NCI-H510A (cell line): ENCODE measurements at places on chromosomes 1 and 21.
A peak's percentile ranks its signal among the peaks of the same experiment; 100 is the strongest.

DNA sequence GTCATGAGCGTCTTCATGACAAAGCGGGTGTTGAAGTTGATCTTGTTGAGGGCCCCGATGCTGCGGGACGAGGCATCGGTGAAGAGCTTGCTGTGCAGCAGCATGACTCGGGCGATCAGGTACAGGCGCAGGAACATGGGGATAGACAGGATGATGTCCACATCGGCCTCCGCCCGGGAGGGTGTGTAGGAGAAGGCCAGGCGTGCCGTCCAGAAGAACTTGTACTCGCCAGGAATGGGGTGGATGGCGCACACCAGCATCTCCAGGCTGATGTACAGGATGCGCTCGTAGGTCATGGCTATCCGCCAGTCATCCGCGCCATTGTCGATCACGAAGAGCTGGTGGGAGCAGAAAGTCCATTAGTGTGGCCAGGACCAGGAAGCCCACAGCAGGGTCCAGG, 98.0 kb downstream of the KCNN3 start:
- no peak for DNase-seq

DNA sequence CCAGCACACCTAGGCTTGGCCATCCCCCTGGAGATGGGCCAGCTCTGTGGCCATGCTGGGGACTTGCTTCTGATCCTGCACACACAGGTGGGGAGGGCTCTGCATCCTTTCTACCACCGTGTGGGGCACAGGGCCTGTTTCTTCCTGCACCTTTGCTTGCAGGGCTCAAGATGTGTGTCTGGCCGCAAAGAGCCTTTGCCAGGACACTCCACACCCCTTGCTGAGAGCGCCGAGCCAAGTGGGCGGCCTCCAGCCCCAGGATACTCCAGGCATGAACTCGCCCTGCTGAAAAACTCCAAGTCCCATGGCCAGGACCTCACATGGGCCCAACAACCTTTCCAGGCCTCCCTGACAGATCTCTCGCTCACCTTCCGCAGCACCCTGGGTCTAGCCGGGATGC, 11.6 kb upstream of the GPR153 start:
- no peak for DNase-seq

- DNase-seq: no peak
Measured at GRCh38 chr1:96713649-96714048, 7.9 kb upstream of the PTBP2 start.

GRCh38 chr1:2480986-2481364, 4.9 kb downstream of the PLCH2 start:
- no peak for DNase-seq

GRCh38 chr1:165254896-165255625, 101.5 kb downstream of the LMX1A start:
- DNase-seq: no peak

GRCh38 chr1:235901461-235901860, 34.8 kb upstream of the LYST start:
- no peak for DNase-seq

- no peak for DNase-seq
Measured at GRCh38 chr1:41582004-41582325, 97.5 kb upstream of the EDN2 start.

DNA sequence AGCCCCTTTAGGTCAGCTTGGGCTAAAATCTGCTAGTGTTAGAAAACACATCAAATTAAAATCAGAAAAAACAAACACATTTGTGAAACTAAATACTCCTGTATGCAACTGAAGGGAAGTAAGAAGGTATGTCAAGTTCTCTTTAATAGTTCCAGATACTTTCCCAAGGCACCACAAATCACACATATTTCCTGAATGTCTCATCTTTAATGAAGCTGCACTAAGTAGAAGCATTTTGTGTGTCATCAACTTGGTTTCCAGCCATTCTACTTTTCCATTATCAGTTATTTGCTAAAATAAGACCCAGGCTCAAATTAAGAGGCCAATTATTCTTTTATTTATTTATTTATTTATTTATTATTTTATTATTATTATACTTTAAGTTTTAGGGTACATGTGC, 34.7 kb downstream of the CRB1 start:
- DNase-seq: no peak

GRCh38 chr1:228166170-228166936, 749 bp downstream of the IBA57 start:
- DNase-seq: peak; percentile 21

- DNase-seq: no peak
Measured at GRCh38 chr21:34807146-34807880, 138.5 kb downstream of the CLIC6 start.

- no peak for DNase-seq
Measured at GRCh38 chr1:56376188-56376984, 203.0 kb downstream of the PLPP3 start.

- no peak for DNase-seq
Measured at GRCh38 chr1:207817778-207818751, 66.2 kb downstream of the CD46 start.

DNA sequence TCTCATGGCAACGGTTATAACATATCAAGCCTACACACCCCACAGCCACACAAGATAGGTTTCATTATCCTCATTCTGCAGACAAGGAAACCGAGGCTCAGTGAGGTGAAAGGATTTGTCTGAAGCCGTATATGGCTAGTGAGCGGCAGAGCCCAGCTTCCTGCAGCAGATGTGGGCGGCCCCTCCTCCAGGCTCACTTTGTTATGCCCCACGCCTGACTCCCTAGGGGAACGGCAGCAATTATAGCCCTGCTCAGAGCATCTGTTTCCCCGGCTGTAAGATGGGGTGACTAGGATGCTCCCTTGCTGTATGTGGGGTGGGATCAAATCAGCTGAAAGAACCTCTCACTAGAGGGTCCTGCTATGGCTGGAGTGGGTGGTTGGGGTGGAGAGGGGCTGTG, 22.1 kb downstream of the GRHL3 start:
- DNase-seq: no peak

- DNase-seq: no peak
Measured at GRCh38 chr1:111249960-111250359, 22.4 kb downstream of the CHI3L2 start.

DNA sequence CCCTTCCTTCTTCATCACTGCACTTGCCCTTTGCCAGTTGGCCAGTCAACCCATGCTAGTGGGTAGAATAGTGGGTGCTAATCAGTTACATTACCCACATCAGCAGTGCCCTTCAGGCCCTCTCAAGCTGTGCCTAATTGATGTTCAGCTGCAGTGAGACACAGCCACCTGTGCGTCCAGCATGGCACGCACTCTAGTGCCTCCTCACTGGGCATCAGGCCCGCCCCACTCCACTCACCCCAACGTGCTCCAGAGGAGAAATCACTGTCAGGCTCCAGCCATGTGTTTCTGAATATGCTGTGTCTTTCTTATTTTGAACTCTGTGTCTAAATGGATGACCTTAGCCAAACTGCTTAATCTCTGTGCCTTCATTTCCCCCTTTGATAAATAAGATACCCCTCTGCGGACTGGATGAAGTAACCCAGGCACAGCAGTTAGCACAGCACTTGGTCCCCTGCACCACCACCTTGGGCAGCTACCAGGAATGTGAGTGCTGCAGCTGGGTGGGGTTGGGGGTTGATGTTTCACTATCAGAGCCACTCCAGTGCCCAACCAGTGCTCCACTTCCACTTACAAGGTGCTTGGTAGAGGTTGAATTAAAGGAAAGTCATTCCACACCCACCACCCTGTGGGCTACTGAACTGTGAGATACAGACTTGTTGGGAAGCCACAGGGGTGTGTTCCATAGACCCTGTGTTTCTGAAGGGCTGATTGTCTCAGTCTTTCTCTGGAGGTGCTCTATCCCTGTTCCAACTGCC, 8.9 kb upstream of the ADORA3 start:
- no peak for DNase-seq

DNA sequence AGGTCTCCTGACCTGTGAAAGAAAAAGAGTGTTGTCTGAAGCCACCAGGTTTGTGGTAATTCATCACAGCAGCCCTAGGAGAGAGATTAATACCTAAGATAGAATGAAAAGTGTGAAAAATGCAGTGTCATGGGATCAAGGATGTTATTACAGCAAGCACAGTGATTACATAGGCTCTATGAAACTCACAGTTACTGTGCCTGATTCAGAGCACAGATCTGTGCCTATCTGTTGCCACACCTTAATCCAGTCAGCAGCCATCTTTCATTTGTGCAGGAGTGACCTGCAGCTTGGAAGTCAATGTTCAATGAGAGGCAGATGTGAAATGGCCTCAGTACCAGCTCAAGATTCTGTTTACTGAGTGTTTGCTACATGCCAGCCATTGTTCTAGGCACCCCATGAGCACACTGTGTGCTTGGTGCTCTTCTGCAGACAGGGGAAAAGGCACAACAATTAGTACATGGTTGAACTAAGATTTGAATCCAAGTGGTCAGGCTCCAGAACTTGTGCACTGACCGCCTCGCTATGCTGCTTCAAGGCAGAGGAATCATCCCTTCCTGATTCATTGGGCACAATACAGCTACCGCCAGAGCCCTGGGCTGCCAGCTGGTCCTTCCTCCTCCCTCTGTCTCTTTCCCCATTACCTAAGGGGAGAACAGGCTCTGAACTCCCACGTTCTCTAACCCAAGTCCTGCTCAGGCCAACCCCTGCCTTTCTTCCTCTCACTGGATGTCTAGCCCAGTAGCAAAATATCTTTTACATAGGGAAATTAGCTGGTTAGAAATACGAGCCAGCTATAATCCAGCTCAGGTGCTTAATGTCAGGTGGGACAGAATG, 56.3 kb upstream of the NEK2 start:
- peak; percentile 38 for DNase-seq

- DNase-seq: peak; percentile 15
Measured at GRCh38 chr1:101236516-101237228, at the start of gene S1PR1. TSS of gene S1PR1 (plus strand) at chr1:101237019. CDS start at chr1:101238985, 1,966 bp downstream.

GRCh38 chr1:107196973-107197562, 56.2 kb downstream of the NTNG1 start:
- DNase-seq: no peak

DNA sequence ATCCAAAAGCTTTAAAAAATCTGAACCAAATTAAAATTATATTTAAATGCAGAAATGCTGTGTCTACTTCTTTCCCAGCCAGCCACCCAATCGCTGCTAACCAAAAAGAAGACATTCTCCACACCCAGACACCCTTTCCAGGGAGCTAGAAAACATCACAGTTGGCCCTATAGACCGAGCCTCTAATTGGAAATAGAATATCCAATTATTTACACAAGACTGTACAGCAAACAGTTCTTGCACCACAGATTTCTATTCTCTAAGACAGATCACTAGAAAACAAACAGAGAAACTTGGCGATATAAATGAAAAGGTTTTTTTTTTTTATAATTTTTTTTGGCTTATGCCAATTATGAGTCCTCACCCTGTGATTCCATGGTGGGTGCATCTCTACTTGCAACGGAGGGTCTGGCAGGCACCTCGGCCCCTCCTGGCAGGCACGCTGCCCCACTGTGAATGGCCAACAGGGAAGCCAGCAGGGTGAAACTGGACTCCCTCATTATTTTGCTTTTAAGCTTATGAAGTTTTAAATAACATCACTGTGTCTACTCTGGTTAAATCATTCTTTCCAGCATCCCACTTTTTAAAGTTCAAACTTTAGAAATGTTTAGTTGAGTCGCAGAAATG, 29.2 kb downstream of the BCAR3 start:
- peak; percentile 23 for DNase-seq

- DNase-seq: no peak
Measured at GRCh38 chr1:237975376-237975775, 84.7 kb upstream of the ZP4 start.

GRCh38 chr1:115453666-115454065, 115.6 kb upstream of the NGF start:
- DNase-seq: no peak

GRCh38 chr1:207084232-207084631, 4.4 kb upstream of the C4BPB start:
- DNase-seq: no peak

DNA sequence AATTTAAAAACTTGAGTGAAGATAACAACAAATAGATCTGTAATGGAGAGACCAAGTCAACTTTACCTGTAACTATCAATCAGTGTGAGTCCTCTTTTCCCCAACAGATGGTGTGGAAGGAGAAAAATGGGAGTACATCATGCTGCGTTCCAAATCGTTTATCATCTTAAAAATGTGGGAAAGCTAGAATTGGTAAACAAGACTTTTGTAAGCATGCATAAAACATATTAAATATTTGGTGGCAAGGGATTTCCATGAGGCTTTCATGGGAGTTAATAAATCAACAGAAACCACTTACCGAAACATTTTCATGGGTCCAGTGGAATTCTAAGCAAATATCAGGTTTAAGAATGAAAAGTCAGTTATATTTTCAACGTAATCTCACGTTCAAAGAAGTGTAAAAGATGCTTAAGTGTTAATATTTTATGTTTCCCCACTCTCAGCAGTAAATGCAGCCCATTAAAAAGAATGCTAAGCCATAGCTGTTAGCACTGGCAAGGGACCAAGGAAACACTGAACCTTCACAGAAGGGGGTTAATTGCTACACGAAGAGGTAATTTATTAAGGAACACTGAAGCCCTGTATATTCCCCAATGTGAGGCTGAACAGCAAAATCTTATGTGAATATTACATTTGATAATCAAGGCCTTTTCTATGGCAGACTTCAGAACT, 117.0 kb downstream of the ZC3H11B start:
- no peak for DNase-seq

DNA sequence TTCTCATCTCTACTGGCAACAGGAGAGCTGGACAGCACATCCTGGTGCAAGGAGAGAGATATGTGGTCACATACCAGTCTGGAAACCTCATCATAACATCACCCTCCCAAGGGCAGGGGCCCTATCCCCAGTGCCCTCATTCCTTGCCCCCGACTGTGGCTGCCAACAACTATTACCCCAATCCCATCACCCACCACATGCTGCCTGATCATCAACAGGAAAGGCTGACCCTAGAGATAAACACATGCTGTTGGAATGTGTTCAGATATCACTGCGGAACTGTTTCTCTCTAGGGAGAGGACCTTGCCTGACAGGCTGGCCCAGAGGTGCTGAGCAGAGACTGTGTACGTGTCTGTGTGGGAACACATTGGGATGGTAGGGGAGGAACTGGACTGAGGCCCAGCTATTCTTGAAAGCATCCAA, 4.5 kb upstream of the INKA2 start:
- DNase-seq: no peak

DNA sequence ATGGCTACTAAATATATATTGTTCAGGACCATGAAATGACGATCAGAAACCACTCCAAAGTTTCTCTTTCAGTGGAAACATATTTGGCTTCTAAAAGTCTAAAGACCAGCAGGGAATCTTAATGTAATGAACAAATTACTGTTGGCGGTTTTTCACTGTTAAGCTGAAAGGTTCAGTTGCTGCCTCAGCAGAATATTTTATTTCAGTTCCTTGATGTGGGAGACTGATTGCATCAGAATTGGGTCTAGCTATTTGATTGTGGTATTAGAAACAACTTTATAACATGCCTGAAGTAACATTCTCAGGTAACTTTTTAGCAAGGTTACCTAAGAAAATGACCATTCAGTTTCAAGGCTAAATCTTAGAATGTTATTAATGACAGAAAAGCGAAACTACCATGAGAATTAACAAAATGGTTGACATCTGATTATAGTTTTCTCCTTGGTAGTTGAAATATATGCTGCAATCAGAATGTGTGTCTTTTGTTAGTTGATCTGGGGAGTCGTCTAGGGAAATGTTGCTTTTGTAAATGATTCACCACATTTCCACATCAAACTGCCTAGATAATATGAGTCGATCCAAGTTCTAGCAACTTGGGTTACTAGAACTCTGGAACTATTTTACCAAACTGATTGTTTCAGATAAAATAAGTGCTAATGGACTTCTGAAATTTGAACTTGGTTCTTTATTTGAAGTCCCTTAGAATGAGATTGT, 200.4 kb downstream of the HMCN1 start:
- DNase-seq: no peak

- no peak for DNase-seq
Measured at GRCh38 chr1:184035719-184036516, 1.6 kb downstream of the COLGALT2 start.
